ENCODE measurements at places on chromosomes 1 and 21. TPM values are rescaled to one million over a fixed set of nuclear protein-coding genes. Genes with fewer than 3 reads are reported as not detected.

GLMP gene
- 79.1 TPM for total RNA-seq

TSPEAR gene
- total RNA-seq = not detected

TRIM63 gene
- not detected for total RNA-seq

ATAD3C gene
- 0.13 TPM for total RNA-seq

RAVER2 gene
- total RNA-seq = 9.7 TPM
